ENCODE measurements at places on chromosomes 4 and X.

DNA sequence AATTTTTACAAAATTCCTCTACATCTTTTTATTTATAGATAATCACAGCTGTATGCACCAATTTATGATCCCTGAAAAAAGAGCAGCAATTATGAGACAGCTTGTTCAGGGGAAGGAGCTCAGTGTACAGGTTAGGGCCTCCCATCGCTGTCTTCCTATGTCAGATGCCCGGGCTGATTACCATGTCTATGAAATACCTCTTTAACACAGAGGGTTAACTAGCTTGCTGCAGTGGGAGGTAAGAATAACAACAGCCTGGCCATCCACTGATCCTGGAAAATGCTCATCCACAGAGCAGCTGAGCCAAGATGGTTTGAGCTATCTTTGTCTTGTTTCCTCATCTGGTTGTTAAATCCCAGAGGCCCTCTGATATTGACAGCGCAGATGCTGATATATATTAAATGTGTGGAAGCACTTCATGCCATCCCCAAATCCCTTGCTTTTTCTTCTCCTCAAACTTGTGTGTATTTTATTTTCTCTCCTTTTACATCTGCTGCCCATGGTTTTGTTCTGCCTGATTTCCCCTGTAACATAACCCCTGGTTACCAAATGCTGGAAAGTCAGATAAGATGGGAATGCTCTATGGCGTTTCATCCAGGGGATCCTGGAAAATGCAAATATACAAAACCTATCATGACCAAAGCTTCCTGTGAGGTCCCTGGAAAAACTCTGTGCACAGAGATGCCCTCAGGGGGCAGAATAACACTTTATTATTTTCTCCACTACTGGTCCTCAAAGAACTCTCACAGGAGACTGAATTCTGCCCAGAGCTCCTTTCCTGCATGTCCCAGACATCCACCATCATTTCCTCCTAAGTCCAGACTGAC lies 85.8 kb upstream of the PUDP start:
- no peak for DNase-seq

DNA sequence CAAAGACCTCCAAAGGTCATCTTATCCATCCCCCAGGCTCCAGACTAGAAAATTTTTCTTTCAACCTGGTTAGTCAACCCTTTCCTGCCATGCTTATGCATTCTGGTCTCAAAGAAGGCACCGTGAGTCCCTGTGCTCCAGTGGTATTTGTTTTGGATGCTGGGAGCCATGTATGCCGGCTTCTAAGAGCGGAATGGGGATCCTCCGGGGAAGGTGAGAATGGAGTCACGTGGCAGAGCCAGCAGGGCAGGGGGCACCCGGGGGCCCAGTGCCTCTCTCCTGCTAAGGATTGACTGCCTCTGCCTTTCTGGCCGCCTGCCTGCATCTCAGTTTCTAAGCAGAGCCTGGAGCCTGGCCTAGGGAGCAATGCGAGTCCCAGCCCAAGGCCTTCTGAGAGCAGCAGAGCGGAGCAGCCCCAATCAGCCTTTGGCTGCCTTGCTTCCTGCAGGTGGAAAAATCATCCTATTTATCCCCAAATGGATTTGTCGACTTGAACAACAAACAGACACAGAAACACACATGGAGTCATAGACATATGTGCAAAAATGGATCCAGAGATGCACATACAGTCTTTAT lies 141.0 kb downstream of the PJA1 start:
- DNase-seq, result no peak

DNA sequence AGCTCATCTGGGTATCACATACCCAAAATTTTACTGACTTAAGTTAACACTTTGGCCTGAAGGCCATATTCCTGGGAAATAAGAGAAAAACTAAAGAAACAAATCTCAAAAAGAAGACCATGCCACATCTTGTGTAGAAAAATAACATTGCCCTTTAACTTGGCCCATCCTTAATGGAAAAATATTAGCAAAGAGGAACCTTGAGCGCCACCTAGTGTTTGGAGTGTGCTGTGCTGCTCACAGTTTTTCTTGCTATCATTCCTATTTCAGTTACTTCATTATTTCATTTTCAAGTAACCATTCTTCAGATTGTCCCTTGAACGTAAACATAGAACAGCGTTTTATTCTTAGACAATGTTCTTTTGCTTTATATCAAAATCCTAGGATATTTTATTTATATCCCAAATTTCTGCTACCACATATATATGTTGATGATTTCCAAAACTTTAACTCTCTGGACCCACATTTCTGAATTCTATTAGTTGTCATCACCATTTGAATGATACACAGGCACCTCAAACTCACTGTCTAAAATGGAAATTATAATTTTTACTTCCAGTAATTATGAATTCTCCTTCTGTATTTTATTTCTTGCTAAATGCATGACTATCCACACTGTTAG lies 999.0 kb upstream of the ADGRL3 start:
- DNase-seq, result peak; percentile 6

GRCh38 chr4:97121493-97121892 lies 1021.8 kb downstream of the STPG2 start:
- DNase-seq, result no peak

DNA sequence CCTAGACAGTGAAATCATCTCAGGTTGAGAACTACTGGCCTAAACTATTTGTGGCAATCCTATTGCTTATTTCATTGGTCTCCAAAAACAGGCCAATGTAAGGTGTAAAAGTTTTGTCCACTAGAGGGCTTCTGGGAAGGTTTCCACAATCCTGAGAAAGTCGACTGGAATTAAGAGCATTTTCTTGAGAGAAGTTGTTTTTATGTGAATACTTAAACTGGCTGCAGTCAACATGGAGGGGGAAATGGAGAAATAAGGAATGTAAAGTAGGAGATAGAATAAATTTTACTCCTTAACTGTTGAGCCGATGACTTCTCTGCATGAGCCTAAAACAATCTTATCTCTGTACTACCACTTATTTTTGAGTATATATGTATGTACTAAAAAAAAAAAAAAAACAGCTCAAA lies 11.0 kb upstream of the EIF4E start:
- DNase-seq, result peak; percentile 40

DNA sequence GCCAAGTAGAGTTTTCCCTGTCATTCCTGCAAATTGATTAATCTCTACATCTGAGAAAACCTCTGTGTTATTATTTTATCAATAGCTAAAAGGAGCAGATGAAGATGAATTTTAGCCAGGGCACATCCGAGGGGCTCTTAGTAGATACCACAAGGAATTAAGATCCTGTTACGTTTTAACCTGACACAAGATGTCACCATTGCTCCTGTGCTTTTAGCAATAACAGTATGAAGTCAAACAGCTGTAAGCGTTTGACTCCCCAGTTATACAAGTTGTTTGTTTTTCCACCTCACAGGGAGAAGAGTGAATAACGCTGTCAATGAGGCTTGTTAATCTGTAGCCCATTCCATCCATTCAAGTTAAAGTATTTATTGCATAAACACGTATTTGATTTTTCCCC lies 76.0 kb upstream of the AP1S2 start:
- DNase-seq, result no peak

GRCh38 chrX:71216485-71216884 lies 6.5 kb upstream of the GJB1 start:
- no peak for DNase-seq

GRCh38 chr4:152784490-152785350 lies 5.0 kb downstream of the ARFIP1 start:
- no peak for DNase-seq

- DNase-seq, result no peak
Measured at GRCh38 chr4:33107814-33108213, 2387.6 kb downstream of the PCDH7 start.

DNA sequence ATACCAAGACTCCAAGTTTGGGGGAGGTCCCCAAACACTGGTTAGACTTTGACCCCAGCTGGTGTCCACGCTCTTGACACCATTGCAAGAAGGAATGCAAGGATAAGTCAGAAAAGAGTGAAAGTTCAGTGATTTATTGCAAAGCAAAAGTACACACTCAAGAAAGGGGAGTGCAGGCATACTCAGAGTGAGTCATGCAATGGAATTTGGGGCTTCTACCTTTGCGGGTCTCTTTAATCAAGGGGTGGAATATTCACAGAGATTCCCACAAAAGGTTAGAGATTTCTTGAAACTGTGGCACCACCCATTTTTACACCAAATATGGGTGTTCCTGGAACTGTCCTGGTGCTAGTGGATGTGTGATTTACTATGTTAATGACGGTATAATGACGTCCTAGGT lies 5.2 kb upstream of the SMIM10L2A start:
- no peak for DNase-seq

- DNase-seq, result no peak
Measured at GRCh38 chr4:108861334-108861733, 98.5 kb upstream of the ETNPPL start.

DNA sequence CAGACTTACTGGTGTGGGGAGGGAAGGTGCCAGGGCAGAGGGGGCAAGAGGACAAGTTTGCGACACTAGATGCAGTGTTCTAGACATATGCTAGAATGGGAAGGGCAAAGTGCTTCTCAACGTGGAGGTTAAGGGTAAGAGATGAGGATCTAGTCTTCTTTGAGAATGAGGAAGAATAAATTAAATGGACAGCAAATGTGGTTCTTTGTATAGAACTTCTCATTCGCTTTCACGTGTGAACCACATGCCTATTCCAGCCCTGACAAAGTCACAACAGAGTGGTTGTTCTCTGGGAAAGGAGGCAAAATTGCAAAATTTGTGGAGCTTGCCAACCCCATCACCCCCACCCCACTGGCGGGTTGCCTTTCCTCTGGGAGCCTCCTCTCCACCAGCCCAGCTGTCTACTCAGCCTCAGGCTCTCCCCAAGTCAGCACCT lies 1.5 kb upstream of the ANXA5 start:
- no peak for DNase-seq

DNA sequence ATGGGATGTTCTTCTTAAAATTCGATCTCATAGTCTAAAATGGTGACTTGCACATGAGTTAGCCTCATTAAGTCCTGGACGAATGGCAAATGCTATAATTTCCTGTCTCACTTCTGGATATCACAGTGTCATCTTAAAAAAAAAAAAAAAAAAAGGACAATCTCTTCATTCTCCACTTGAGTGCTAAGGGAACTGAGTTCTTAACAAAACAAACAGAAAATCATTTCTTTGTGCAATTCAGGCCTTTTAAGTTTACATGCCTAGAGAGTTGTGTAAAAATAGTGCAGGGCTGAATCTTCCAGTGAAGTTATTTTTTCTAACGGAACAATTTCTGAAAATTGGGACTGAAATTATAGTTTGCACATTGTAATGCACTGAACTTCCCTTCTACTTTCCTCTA lies 122.8 kb upstream of the FAT1 start:
- no peak for DNase-seq

GRCh38 chr4:124044867-124045266 lies 648.3 kb downstream of the SPRY1 start:
- no peak for DNase-seq

GRCh38 chr4:52984462-52984881 lies 122.4 kb downstream of the RASL11B start:
- no peak for DNase-seq

DNA sequence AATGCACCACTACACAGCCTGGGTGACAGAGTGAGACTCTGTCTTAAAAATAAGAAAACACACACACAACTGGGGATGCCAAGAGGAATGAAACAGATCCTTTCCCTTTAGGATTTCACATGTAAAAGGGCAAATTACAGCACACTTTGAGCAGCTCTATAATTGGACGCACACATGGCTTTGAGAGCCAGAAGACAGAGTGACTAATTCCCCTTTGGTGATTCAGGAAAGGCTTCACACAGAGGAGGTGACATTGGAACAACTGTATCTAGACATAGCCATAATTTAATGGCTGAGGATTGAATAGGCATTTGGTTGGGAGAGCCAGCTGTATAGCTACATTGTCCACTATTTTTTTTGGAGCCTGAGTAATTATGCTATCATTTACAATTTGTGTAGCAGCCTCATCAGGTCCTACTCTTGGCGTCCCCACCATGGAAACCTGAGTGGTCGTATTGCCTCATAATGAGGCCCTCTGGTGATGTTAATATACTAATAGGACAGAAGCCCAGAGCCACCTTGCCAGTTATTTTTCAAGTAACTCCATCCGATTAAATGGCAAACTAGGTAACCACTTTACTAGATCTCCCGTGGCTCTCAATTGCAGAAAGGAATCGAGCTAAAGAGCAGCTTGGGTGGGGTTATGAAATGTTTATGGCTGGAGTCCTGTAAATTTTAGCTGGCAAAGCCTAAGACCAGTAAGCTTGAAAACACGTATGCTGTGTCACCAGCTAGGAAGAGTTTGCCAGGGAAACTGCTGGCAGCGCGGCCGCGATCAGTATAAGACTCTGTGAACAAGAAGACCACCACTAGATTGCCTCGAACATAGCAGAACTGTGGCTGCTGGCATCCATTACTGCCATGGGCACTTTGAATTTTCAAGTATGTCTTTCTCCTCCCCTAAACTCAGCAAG lies 8.5 kb upstream of the PPEF1 start:
- DNase-seq, result no peak

DNA sequence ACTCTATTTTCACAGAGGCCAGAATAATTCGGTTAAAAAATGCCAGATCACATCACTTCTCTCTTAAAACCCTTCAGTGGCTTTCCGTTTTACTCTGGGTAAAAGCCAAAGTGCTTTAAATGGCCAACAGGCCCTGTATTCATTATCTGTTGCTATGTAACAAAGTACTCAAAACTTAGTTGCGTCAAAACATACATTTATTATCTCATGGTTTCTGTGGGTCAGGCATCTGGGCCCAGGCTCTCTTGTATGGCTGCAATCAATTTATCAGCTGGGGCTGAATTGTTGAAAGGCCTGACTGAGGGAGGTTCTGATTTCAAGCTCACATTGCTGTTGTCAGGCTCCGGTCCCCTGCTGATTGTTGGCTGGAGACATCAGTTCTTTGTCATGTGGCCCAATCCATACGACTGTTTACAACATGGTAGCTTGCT lies 72.7 kb upstream of the H2AZ1 start:
- no peak for DNase-seq

- DNase-seq, result no peak
Measured at GRCh38 chr4:166301266-166301665, 428.2 kb downstream of the TLL1 start.

GRCh38 chr4:184745831-184746795 lies 12.2 kb upstream of the CENPU start:
- DNase-seq, result peak; percentile 64
